ENCODE measurements at places on chromosomes 3 and 15. TPM values are rescaled to one million over a fixed set of nuclear protein-coding genes. Genes with fewer than 3 reads are reported as not detected.

DISP2 gene
- 10.1 TPM for total RNA-seq

CPLX3 gene
- not detected for total RNA-seq

CEP19 gene
- total RNA-seq: 0.18 TPM

EIF2A gene
- 243 TPM for total RNA-seq

CLDN18 gene
- total RNA-seq: 1.4 TPM

MRPL47 gene
- 36.2 TPM for total RNA-seq

CD200R1L gene
- not detected for total RNA-seq

ITIH3 gene
- 9.4 TPM for total RNA-seq

DNA sequence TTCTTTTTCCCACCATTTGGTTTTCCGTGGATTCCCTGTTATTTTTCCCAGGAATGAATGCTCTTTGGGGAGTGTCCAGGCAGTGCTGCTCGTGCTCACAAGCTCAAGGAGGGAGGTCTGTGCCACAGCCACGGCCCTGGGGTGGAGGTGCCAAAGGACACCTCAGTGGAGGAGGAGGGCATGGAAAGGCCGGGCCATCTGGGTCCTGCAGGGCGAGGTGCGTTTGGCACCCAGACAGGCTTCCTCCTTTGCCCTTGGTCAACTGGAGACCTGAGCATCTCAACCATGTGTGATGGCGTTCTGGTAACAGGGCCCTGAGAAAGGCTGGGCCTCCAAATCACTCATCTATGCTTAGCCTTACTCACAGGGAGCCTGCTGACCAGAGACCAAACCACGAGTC lies 25.4 kb downstream of the KY start:
- peaks cover 4% of the 10 kb centered on the region for H3K36me3 ChIP-seq
- no peak for DNase-seq
- no peaks in the 10 kb centered on the region for H3K4me1 ChIP-seq
- no peak overlapping the region for H3K4me3 ChIP-seq
- H3K27me3 ChIP-seq: no peaks in the 10 kb centered on the region
- H3K27ac ChIP-seq: no peak overlapping the region

DNA sequence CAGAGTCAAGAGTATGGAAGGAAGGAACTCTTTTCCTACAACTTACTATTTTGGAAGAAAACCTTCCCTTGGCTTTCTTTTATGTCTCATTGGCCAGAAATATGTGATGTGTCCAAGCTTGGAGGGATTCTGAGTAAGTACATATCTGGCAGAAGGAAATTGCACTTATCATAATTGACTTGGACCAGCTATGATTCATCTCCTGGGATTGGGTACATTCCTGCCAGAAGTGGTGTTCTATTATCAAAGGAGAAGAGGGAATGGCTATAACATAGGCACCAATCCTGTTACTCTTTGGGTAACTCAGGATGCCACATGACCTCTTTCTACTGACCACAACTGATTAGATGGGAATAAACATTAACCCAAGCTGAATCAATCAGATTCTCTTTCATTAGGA lies 13.5 kb upstream of the DAZL start:
- H3K36me3 ChIP-seq: no peaks in the 10 kb centered on the region
- no peak overlapping the region for H3K4me3 ChIP-seq
- DNase-seq: no peak
- no peaks in the 10 kb centered on the region for H3K4me1 ChIP-seq
- H3K27me3 ChIP-seq: no peaks in the 10 kb centered on the region

DNA sequence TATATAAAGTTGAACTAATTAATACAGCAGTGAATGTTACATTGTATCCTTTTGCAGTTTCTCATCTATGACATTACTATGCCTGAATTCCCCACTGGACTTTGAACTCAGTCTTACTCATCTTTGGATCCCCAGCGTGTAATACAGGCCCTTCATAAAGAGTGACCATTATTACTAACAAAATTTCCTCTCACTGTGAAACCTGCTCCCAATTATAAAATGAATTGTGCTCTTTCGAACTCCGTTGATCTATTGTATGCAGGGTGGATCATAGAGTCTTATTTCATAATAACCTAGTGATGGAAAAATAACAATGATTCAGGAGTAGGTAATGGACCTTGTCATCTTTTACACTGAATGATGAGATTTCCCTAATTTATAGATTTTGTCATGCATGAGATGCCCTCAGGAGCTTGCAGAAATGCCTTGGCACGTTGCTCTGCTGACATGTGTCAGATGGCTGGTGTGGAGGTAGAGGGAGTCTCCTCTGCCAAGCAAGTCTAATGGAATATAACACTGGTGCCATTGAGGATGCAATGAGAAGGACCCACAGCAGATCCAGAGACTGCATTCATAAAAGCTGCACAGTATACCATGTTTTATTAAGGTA lies 25.5 kb downstream of the B3GNT5 start:
- H3K27me3 ChIP-seq: no peaks in the 10 kb centered on the region
- H3K27ac ChIP-seq: no peak overlapping the region
- no peaks in the 10 kb centered on the region for H3K36me3 ChIP-seq

DNA sequence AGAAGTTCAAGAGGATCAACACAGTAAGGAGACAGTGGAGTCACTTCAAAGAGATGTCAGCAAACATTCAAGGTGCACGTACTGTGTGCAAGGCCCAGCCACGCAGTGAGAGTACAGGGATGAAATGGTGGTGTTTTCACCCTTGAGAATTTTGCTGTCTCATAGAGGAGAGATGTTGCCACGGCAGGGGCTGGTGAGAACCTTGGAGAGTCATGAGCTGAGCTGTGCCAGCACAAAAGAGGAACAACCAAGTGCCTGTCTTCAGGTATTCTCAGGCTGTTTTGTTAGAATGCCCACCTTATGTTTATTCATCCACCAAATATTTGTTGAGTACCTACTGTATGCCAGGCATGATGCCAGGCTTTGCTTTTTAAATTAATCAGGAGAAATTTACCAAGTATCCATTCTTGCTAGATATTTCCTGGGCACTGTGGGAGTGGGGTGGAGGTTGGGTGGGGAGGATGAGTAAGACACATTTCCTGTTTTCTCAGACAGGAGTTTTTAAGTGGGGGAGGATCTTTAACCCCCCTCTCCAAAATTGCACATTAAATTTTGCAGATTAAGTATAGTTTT lies 72.6 kb downstream of the SLC6A11 start:
- no peak for DNase-seq
- H3K27ac ChIP-seq: no peak overlapping the region
- no peaks in the 10 kb centered on the region for H3K36me3 ChIP-seq
- H3K27me3 ChIP-seq: peaks cover 5% of the 10 kb centered on the region
- no peak overlapping the region for H3K4me3 ChIP-seq

DNA sequence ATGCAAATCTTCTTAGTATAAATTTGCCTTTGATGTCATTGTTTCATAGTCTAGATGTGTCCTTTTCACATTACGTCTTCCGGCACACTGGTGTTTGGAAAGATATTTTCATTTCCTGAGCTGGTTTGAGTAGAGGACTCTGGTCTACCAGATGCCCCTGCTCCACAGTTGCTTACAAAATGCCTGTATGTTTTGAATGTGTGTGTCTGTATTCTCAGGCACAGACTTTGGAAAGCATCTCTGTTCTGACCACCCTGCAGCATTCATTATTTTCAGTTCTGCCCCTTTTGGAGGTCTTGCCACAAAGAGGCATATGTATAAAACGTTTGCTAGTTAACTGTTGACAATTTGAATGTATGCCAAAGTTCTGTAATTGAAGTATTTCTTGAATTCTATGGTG lies 236.0 kb upstream of the GOLIM4 start:
- H3K27ac ChIP-seq: no peak overlapping the region
- H3K4me3 ChIP-seq: no peak overlapping the region
- no peaks in the 10 kb centered on the region for H3K36me3 ChIP-seq
- H3K4me1 ChIP-seq: no peaks in the 10 kb centered on the region
- H3K27me3 ChIP-seq: no peaks in the 10 kb centered on the region

DNA sequence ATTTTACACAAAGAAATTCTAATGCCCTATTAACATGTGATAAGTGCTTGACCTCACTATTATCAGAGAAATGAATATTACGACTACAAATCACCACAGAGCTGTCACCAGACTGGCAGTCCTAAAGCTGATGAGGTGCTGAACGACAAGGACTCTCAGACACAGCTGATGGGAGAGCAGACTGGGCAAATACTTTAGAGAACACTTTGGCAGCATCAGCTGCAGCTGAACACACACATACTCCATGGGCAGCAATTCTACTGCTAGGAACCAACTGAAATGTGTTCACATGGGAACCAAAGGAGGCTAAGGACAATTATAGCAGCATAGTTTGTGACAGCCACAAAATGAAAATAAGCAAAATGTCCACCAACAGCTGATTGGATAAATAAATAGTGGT lies 45.5 kb downstream of the SUSD5 start:
- no peak overlapping the region for H3K27ac ChIP-seq
- peaks cover 1% of the 10 kb centered on the region for H3K4me1 ChIP-seq
- no peaks in the 10 kb centered on the region for H3K27me3 ChIP-seq
- no peaks in the 10 kb centered on the region for H3K36me3 ChIP-seq
- DNase-seq: no peak

GRCh38 chr15:74158855-74159650 lies 14.5 kb upstream of the ISLR start:
- H3K4me1 ChIP-seq: no peaks in the 10 kb centered on the region
- no peaks in the 10 kb centered on the region for H3K36me3 ChIP-seq
- H3K4me3 ChIP-seq: no peak overlapping the region
- DNase-seq: no peak
- H3K27ac ChIP-seq: no peak overlapping the region

DNA sequence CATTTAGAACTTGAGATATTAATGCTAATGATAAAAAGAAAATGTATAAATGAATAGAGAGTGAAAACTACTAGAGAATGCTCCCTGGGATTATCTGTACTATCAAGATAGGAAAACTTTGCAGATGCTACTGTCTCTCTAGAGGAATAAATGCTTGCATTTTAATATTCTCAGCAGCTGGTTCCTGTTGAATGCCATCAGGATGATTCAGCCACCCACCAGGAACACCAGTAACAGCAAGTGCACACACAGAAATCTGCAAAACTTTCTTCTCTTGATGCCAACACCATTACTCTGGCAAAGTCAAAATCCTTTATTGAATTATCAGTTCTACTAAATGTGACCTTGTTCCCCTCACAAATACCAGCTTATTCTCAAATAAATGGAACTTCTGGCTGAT lies 148.4 kb downstream of the TIGIT start:
- H3K36me3 ChIP-seq: no peaks in the 10 kb centered on the region
- H3K4me1 ChIP-seq: peaks cover 8% of the 10 kb centered on the region
- H3K27me3 ChIP-seq: no peaks in the 10 kb centered on the region
- no peak overlapping the region for H3K27ac ChIP-seq

DNA sequence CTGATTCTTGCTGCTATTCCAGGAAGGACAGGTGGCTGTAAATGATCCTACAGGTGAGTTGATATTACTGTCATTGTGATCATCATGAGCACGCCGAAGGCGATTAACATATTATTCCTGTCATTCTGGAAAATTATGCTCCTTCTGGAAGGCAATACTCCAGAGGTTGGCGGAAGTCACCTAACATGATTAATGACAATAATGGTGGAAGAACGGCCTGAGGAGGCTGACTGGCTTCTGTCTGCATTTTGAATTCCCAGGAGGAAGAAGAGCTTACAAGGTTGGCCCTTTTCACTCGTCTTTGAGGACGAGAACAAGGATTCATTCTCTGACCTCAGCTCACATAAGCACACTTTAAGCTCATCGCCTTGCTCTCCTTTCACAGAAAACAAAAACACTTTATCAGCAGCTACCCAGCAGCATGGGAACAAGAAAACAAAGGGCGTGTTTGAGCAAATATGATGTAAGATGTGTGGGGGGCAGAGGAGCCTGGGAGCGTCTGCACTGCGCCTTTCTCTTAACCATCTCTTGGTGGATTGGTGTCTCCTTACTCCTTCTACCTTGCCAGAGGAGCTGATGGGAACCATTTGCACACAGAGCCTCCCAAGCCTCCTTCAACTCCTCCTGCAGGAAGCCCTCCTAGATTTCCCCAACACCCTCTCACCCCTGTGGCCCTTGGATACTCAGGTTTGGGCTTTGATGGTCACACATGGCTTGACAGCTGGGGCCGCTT lies 23.0 kb downstream of the ACSBG1 start:
- H3K36me3 ChIP-seq: no peaks in the 10 kb centered on the region
- H3K4me1 ChIP-seq: peaks cover 56% of the 10 kb centered on the region
- H3K4me3 ChIP-seq: no peak overlapping the region
- H3K27me3 ChIP-seq: peaks cover 8% of the 10 kb centered on the region
- DNase-seq: peak; percentile 17
- H3K27ac ChIP-seq: no peak overlapping the region

- no peak overlapping the region for H3K4me3 ChIP-seq
- no peak for DNase-seq
- peaks cover 7% of the 10 kb centered on the region for H3K36me3 ChIP-seq
- no peak overlapping the region for H3K27ac ChIP-seq
- no peaks in the 10 kb centered on the region for H3K27me3 ChIP-seq
Observed at GRCh38 chr15:73231661-73232419, 136.9 kb downstream of the HCN4 start.
